Thoracic aorta (tissue), 2 donors: ENCODE measurements at places on chromosomes 3 and 15.

DNA sequence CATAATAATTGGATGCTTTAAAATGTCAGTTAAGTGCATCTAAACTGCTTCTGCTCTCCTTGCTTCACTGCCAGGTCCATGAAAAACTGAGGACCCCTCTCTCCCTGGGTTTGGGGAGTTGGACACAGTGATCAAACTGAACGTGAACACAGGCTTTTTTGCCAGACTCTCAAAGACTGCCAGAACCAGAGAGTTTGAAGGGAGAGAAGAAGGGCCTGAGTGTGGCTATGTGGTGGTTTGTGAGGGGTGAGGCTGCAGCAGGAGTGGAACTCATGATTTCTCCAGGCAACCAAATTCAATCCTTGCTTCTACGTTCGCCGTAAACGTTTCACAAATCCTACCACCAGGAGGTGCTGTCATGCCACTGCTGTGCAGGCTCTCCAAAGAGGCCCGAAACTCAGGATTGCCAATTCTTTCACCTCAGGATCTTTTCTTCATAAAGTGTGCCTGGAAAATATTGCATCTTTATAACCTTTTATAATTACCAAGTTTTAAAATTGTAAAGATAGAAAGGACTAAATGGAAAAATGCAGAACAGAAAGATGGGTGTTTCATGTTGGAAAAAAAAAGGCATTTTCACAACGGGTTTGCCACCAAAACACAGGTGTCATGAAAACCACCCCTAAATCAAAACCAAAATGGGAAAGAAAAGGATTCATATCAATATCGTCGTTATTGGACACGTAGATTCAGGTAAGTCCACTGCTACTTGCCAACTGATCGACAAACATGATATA is 19.7 kb downstream of the TM4SF4 start:
- peak; percentile 22 for DNase-seq

- no peak for DNase-seq
These were observed 53.0 kb upstream of the TPM1 start for GRCh38 chr15:62989366-62990055.

DNA sequence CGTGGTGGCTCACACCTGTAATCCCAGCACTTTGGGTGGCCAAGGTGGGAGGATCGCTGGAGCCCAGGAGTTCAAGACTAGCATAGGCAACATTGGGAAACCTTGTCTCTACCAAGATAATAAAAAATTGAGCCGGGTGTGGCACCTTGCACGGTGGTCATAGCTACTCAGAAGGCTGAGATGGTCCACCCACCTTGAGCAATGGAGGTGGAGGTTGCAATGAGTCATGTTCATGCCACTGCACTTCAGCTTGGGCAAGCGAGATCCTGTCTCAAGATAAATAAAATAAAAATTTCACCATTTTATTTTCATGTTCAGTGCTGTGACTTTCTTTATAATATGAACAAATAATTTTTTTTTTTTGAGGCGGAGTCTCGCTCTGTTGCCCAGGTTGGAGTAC is 12.5 kb downstream of the MAPK6 start:
- no peak for DNase-seq

- no peak for DNase-seq
These were observed 80.1 kb downstream of the ASB7 start for GRCh38 chr15:100682468-100682867.

GRCh38 chr3:32568953-32569352 is 1.7 kb downstream of the DYNC1LI1 start:
- DNase-seq: no peak

DNA sequence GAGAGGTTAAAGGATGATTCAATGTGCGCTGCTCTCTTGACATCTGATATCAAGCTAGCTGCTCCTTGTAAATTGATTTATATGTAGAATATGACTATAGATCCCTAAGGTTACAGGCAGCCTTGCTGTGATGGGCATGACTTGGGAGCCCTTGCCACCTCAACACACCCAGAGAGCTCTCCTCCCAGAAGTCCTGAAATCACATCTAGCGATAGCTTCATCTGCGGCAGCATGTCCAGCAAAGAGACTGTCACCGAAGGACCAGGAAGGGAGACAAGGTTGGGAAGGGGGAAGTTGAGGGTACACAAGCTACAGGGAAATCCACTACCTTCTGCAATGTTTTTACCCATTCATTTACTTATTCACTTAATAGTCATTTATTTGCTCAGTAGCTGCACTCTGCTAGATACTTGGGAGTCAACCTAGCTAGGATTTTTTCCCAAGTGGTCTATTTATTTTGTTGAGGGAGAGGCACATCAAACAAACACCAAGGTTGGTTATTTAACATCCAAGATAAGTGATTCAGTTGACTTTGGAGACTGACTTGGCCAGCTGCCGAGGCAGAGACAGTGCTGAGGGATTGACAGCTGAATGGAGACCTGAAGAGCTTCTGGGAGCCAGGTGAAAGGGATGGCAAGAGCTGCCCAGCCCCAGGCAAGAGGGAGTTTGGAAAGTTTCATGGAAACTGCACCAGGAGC is 205.8 kb upstream of the IL12A start:
- no peak for DNase-seq

GRCh38 chr15:70507772-70508371 is 255.5 kb downstream of the UACA start:
- DNase-seq: no peak

- DNase-seq: no peak
These were observed 33.8 kb downstream of the PIK3R4 start for GRCh38 chr3:130712718-130713423.

GRCh38 chr3:157263027-157263426 is 103.1 kb upstream of the CCNL1 start:
- DNase-seq: no peak

GRCh38 chr3:119531151-119531550 is 28.3 kb downstream of the CD80 start:
- DNase-seq: no peak

DNA sequence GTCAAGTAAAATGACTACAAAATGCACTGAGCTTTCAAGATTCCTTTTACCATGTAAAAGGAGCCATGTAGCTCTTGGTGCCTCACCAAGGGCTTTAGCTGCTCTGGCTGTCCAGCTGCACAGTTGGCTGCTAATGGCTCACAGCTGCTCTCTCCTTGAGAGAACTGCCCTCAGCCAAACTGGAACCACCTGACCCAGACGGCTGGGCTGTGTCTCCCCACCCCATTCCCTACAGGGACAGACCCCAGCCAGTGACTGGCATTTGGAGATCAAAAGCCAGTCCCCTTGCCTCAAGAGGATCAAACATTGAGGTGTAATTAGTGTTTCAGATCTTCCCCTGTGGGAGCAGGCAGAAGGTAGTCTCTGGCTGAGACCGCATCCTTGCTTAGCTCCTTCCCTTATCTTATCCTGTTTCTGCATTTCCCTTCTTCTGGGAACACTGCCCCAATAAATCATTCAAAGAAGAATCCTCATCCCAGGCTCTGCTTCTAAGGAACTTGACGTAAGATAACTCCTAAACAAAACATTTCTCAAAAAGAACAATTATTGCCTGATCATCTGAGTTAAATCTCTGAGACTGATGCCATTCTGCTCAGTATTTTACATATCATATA is 28.6 kb upstream of the UBE2E2 start:
- DNase-seq: no peak

GRCh38 chr3:190197346-190197763 is 76.7 kb upstream of the P3H2 start:
- DNase-seq: no peak

DNA sequence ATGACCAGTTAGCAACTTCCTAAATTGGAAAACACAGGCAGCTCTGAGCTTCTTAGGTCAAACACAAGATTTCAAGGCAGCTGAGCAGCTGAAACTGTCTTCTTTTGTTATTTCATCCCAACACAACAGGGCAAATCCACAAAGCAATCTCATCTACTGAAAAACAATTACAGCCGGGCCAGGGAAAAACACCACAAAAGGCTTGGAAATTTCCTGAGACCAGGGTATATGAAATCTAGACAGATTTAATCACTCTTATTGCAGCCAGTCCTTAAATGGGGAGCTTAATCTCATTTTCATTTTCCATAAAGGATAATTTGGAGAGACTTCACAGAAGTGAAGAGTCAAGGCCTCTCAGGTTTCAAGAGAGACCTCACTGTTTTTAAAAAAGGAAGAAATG is 181.8 kb downstream of the SSR3 start:
- no peak for DNase-seq

DNA sequence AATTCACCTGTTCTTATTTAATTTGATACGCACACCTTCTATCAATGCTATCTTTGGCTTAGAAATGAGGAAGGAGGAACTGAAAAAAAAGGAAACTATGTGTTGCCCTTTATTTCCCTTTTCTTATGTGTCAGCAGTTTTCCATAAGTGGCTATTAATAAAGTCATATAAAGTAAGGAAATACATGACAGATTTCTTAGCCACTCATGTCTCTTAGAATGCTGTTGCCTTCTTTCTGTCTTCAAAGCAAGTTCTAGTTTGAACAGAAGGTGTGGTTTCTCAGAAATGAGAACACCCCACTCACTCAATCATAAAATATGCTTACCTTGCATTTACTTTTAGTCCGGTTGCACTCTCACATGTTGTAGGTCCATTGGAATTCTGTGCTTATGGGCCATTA is 640.5 kb upstream of the GRM7 start:
- no peak for DNase-seq

- DNase-seq: no peak
These were observed 3.2 kb upstream of the KY start for GRCh38 chr3:134654031-134654430.

- DNase-seq: no peak
These were observed 36.2 kb downstream of the HDC start for GRCh38 chr15:50229336-50229735.

- DNase-seq: no peak
These were observed 321.8 kb downstream of the FEZF2 start for GRCh38 chr3:62051506-62051905.

DNA sequence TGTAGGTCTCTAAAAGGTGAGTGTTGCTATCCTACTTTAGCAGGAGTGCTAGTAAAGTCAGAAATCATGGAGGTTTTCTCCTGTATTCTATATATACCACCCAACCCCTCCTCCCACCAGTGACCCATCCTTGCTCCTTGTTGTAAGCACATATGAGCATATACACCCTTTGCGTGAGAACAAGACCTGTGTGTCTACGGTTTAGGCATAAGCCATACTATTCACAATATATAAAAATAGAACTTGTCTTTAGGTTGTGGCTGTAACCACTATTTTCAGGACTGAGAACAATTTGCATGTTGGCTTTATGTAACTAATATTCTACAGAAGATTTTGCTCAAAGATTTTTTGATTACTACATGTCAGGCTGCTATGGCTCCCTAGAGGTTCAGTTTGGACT is 59.1 kb upstream of the TOP2B start:
- no peak for DNase-seq

DNA sequence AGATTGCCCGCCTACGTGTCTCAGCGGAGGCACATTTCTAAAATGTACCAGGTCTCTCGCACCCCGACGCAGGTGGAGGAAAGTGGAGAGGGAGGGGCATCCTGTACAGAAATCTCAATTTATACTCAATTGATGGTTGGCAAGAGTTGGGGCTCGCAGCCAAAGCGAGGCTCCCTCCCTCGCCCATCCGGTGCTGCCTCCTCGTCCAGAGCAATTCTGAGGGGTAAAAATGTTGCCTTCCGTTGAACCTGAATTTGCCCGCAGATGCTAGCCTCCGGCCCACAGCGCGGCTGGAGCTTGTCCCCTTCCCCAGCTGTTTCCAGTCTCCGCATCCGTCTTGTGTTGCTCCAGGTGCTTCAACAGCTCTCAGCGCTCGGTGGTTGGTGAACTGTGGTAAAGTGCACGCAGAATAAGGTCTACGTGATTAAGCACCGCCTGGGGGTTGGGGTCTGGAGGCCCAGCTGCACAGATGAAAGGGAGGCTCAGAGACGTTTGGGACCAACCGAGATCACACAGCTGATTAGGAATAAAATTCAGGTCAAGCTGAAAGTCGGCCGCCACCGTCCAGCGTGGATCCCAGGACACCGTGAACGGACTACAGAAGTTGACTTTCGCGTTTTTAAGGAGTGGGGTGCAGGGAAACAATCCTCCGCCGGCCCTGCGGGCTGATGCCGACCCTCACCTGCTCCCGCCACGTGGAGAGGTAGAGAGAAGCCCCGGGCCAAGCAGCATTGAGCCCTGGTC is 846 bp upstream of the POLG start:
- no peak for DNase-seq

- no peak for DNase-seq
These were observed 522 bp downstream of the PDZRN3 start for GRCh38 chr3:73624017-73624820.

DNA sequence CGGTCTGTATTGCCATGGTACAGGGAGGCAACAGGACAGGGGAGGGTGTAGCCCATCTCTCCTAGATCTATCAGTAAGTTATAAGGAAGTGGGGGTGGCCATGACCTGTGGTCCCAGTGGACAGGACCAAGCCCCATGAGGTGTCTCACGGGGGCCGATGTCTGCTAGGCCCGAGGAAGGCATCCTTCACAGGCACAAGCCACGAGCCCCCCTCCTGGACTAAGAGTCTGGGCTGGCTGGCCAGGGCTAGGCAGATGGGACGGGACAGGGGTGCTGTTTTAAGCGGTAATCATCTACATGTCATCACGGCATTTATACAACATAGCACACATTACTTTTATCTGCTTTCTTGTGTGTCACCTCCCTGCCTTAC is 2.6 kb upstream of the TBC1D2B start:
- no peak for DNase-seq

- DNase-seq: no peak
These were observed 18.1 kb downstream of the FAM81A start for GRCh38 chr15:59456114-59456513.

DNA sequence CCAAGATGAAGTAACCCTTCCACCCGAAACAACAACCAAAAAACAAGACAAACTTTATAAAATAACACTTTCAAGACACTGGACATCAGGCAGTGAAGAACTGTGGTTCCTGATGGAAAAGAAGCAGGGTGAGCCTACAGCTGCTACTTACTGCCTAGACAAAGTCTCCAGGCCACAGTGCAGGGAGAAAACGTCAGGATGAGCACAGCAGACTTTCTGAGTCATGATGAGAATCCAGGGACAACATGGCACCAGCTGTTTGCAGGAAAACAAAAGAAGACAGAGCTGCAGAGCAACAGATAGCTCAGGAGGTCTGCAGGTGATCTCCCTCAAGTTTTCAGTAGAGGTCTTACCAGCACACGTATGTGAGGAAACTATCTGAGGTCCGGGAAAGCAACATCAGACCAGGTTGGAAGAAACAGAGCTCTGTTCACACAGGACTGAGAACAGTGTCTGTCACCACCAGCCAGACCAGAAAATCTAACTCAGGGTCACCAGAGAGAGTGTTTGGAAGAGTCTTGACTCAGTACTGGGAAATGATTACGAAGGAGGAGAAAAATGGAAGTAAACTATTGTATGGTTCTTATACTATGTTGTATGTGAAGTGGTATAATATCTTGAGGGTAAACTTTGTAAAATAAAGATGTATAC is 108.9 kb downstream of the ANO10 start:
- DNase-seq: no peak

- DNase-seq: no peak
These were observed 110.5 kb downstream of the KLHL25 start for GRCh38 chr15:85684174-85684710.
